ENCODE measurements at places on chromosomes 16 and 17.

GRCh38 chr17:39602533-39603303 lies 5.0 kb downstream of the NEUROD2 start:
- no peak for DNase-seq

- no peak for DNase-seq
Measured at GRCh38 chr17:18910881-18911280, 41.1 kb upstream of the SLC5A10 start.

- DNase-seq: no peak
Measured at GRCh38 chr16:66844342-66845079, at the start of gene CA7. CA7 (plus strand) TSS chr16:66844414; CDS start chr16:66844488, 74 bp downstream.

GRCh38 chr16:30187971-30188561 lies 4.7 kb downstream of the CORO1A start:
- no peak for DNase-seq

DNA sequence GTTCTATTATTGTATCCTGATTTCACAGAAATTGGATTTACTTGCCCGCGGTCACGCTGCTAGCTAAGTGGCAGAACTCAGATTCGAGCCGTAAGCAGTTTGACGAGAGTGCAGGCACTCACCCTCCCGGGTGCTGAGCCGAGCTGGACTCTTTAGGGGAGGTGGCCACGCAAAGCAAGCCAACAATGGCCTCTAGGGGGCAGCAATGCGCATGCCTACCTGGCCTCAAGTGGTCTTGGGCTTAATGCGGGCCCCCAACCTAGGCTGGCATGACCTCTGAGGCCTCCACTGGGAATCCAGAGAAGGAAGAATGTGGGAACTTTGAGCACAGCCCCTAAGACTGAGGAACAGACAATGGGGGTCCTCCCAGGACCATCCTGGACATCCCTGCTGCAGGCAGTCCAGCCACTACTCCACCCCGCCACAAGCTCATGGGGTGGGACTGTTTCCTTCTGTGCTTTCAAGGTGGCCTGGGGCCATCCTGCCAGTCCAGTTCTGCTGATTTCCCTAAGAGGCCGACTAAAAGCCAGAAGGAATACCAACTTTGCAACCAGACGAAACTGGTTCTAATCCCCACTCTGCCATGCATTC lies 276.5 kb downstream of the XYLT1 start:
- peak; percentile 35 for DNase-seq

- no peak for DNase-seq
Measured at GRCh38 chr17:61467416-61468262, 15.4 kb downstream of the TBX4 start.

GRCh38 chr16:85541619-85541979 lies 71.5 kb upstream of the GSE1 start:
- DNase-seq: no peak

DNA sequence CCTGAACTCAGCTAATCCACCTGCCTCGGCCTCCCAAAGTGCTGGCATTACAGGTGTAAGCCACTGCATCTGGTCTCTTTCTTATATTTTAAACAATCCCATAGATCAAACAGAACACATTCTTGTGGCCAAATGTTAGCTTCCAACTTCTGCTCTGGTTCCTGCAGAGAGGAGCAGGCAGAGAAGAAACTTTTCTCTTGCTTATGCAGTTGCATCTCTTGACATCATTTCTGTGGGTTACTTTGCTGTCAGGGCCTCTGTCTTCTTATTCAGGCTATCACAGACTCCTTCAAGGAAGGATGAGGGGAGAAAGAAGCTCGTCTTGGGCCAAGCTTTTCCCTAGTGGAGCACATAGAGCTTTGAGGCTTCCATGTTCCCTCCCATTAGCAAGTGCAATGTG lies 7.8 kb downstream of the HSD17B2 start:
- no peak for DNase-seq
